ENCODE measurements at places on chromosomes 3 and 15.
A peak's percentile ranks its signal among the peaks of the same experiment; 100 is the strongest.

- DNase-seq: no peak
These were observed 60.6 kb downstream of the ZNF280D start for GRCh38 chr15:56672721-56673120.

DNA sequence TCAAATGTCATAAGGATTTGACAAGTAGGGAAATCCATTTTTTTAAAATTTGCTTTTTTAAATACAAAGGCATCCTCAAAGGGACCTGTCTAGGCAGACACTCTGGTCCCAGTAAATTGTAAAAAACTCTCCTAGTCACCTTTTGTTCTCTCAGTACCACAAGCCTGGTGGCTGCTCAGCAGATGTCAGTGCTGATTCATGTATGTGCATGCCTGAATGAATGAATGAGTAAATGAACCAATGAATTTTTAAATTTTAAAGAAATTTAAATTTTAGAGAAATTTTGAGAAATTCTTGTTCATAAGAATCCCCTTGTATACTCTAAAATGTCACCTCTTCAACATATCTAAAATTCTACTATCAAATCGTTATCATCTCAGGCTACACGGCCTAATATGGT is 199.5 kb downstream of the TLE3 start:
- no peak for DNase-seq

DNA sequence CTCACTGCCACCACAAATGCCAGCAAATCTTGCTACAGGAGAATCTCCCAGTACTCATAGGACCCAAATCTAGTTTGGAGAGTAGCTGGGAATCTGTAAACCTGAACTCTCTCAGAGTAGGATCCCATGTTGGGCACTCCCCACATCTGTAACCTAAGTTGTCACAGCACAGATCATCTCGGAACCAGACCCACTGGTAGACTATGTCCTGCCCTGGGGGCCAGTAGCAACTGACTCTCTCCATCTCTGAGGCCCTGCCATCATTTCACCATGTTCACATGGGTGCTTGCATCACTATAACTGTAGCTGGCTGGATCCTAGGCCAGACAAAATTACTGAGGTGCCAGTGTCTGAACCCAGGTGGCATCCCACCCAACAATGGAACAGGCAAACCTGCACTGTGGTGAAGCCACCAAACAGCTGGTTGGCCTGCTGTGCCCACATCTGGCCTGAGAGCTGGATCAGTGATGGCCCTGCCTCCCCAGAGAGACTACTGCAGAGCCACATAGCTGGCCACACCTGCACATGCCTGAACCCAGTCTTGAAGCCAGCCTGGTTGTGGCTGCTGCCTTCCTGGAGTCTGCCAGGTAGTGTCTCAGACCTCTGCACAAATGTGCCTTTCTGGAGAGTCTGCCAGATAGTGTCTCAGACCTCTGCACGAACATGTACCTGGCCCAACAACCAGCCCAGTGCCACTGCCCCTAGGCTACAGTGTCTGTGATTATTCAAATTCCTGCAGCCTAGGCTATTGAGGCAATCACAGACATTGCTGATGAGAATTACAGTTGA is 82.0 kb downstream of the ISL2 start:
- DNase-seq: no peak

- no peak for DNase-seq
These were observed 10.8 kb upstream of the SLC24A5 start for GRCh38 chr15:48109856-48110531.

DNA sequence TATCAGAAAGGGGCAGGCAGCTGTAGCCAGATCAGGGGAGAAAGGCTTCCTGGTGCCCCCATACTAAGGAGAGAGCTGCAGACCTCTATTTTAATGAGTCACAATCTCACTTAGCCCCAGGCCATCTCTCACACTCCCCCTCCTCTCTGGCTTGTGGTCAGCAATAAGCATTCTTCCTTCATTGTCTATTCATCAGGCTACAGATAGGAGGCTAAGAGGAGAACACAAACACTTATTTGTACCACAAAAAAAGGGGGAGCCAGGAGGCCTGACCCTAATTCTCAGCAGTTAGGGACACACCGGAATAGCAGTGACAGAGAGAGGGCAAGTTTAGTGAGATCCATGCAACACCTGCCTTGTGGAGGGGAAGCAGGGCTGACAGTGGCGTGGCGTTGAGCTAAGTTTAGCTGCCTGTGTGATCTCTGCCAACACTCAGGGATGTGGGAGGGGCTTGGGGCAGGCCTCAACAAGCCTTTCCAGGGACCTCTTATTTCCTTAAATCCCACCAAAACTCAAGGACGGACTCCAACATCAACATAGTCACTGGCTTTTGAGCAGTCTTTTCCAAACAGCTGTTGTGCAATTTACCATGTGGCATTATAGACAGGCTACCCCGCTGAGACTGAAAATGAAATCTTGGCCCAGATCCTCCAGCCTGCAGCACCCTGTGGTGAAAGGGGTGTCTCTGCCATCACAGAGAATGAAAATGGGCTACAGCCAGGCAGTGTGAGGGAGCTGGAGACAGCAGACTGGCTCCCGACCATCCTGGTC is 191.9 kb upstream of the TSC22D2 start:
- no peak for DNase-seq

GRCh38 chr15:69082554-69082953 is 68.1 kb downstream of the NOX5 start:
- no peak for DNase-seq

- DNase-seq: no peak
These were observed 208.1 kb upstream of the NR2F2 start for GRCh38 chr15:96122077-96123027.

DNA sequence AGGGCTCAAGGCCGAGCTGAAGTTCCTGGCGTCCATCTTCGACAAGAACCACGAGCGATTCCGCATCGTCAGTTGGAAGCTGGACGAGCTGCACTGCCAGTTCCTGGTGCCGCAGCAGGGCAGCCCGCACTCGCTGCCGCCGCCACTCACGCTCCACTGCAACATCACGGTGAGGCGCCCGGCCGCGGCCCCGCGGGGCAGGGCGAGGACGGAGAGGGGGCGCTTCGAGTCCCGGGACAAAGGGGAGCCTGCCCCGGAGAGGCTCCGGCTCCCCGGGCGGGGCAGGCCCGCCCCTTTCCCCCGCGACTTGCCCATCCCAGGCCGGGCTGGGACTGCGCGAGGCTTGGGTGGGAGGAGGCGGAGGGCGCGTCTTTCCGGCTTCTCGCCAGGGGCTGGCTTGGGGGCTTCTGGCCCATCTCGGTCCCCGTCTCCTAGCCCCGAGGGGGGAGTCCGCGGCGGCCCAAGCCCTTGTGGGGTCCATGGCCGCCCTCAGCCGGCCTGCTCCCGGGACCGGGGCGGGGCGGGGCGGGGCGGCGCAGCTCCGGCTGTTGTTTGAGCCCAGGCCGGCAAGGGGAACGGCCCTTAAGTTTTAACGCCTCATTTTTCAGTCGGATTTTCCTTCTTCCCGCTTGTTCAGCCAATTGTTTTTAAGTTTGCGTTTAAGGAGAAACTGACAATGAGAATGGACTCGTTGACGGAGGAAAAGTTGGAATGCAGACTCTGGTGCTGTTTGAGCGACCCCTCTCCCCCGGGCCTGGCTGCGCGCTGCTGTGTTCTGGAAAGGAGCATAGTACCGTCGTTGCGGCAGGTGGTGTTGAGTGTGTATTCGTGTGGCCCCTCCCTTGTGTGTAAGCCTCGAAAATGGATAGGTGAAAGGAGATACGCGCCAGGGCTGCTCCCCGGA is 683 bp downstream of the UBE2Q2 start:
- peak; percentile 57 for DNase-seq

DNA sequence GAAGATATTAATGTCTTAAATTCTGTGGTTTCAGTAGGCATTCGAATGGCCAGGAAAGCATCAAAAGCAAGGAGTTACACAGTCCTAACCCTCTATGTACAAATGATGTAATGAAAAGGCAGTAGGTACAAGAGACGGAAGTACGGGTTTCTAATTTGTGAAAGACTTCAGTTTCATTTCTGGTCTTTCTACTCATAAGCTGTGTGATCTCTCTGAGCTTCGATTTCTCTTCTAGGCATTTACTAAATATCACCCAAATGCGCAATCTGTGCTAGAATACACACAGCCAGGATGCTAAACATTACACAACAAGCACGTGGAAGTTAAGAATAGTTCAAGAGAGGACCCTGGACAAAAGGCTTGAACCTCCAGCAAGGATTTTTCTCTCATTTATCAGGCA is 17.9 kb upstream of the STIMATE start:
- no peak for DNase-seq

DNA sequence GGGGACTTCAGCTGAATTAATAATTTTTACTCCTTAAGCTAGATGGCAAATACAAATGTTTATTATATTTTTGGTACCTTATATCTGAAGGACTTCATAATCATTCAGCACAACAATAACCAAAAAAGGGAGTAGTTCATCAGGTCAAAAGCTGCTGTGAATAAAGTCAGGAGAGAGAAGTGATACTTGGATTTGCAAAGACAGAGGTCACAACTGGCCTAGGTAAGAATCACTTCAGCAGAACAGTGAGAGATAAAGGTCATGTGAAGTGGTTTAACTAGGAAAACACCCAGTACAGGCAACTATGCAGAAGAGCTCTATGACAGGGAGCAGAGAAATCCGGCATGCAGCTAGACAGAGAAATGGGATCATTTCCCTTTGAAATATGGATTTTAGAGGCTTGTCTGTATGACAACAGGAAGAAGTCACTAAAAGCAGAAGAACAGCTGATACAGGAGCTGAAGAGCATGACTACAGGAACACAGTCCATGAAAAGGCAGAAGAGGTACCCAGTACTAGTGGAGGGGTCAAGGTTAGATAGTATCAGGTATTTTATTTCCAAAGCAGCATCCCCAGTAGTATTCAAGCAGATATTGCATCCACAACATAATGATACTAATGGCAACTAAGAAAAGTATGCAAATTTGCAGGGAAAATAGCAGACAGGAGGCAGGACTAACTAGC is 25.7 kb downstream of the ZMAT3 start:
- no peak for DNase-seq

DNA sequence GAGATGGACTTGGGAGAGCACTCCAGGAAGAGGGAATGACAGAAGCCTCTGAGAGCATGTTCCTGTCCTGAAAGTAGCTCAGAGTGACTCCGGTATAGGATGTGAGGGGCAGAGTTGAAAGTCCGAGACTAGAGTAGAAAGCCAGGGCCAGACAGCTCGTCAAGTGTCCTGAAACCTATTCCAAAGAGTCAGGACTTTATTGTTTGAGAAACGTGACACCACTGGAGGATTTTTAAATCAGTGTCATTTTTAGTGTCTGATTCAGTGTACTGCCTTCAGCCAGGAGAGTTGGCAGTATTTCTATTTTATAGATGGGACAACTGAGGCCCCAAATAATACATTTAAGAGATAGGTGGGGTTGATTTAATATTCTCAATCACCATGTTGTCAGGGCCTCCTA is 1.6 kb upstream of the RBMS3 start:
- DNase-seq: no peak

DNA sequence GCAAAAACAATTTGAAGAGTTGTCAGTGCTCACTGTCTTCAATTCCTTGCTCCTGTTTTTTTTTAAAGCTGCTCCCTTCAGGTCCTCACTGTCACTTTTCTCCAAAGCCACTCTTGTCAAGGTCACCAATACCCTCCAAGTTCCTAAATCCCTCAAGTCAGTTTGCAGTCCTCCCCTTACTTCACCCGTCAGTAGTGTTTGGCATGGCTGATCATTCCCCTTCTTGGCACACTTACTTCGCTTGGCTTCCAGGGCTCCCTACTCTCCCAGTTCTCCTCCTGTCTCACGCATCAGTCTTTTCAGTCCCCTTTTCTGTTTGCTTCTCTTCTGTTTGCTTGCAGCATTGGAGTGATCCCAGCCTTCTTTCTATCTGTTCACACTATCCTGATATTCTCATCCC is 25.5 kb downstream of the PLCL2 start:
- no peak for DNase-seq

- DNase-seq: no peak
These were observed 47.5 kb upstream of the TRIM42 start for GRCh38 chr3:140630366-140630765.

DNA sequence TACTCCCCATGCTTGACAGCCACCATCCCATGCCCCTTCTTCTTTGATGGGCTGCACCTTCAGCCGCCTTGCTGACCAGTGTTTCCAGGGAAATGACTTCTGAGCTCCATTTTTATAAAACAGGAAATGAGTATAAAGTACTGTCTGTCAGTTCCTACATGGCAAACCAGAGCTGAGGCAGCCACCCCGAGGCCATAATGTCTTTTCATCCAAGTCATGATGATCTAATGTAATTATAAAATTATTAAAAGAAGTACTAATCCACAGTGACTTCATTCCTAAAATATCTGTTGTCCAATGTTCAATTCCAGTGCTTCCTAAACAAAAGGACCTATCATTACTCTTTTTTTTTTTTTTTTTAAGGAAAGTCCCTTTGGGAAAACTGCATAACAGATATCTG is 75.2 kb upstream of the HERC1 start:
- DNase-seq: no peak

- DNase-seq: peak; percentile 32
These were observed 3.3 kb downstream of the TUBGCP5 start for GRCh38 chr15:23035964-23036566.

- DNase-seq: peak; percentile 81
These were observed 60.5 kb upstream of the KLF13 start for GRCh38 chr15:31265871-31266711.

DNA sequence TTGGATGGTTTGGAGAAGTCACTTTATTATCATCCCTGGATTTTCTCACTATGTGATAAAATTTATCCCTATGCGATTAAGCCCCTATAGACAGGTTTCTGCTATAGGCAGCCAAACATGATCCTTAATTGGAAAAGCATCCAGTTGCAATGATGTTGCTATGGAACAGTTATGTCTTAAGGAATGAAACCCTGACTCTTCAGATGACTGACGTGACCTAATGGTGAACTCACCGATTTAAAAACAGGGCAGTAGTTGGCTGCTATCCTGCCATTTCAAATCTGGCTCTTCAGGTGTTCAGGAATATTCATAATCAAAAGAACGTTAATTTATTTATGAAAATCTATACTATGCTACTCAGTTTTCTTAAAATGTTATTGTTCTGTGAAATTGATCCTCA is 106.8 kb upstream of the ROBO1 start:
- DNase-seq: no peak

- no peak for DNase-seq
These were observed 45.6 kb downstream of the SENP2 start for GRCh38 chr3:185631508-185632206.

GRCh38 chr3:172369590-172370259 is 78.5 kb downstream of the GHSR start:
- no peak for DNase-seq
